ENCODE measurements at places on chromosomes 13 and 19.

DNA sequence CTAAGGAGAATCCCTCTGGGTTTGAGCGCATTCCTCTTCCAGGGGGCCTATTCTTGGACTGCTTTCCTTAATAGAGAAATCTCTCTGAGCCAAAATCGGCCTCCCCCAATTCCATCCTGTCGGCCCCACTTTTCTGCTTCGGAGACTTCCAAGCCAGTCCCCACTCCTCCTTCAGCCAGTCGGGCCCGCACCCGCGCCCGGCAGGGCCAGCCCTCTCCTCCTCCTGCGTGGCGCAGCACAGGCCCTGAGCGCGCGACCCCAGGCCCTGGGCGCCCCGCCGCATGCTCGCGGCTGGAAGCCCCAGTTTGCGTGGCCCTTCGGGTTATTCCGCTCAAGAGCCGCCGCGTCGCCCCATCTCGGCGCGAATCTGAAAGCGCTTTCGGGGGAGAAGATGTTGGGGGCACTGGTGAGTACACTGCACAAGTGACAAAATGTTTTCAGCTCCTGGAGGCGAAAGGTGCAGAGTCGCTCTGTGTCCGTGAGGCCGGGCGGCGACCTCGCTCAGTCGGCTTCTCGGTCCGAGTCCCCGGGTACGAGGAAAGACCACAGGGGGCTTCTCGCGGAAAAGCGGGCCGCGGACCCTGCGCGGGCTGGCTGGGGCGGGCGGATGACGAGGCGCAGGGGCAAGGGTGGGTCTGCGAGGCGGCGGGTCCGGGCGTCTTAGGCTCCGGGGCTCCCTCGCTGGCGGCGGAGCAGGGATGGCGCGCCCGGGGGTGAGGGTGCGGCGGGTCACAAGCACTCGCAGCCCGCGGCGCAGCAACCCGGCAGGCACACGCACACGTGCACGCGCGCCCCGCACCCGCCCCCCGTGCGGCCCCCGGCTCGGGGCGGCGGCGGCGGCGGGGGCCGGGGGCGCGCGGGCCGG is at the start of gene IL17D:
IL17D (plus strand) TSS at position 785 of the 865 bp plus-strand sequence. CDS start 303 bp downstream, outside the sequence.
- no peak for DNase-seq

- no peak for DNase-seq
Measured at GRCh38 chr19:30630289-30631032, 258.3 kb downstream of the ZNF536 start.

DNA sequence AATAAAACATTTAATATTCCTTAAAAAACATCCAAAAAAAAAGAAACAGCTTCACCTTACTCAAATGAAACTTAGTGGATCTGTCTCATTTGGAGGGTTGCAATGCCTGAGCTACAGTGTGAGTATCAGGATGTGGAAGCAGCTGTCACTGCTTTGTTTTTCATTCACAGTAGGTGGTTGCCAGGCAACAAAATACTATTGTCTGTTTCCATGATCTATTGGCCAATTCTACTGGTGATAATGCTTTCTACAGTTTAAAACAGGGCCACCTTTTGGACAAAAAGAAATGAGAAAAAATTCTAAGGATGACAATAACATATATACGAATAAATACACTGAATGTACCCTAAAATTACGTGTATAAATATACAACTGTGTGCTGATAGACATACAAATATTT is 3.0 kb downstream of the ENOX1 start:
- no peak for DNase-seq

DNA sequence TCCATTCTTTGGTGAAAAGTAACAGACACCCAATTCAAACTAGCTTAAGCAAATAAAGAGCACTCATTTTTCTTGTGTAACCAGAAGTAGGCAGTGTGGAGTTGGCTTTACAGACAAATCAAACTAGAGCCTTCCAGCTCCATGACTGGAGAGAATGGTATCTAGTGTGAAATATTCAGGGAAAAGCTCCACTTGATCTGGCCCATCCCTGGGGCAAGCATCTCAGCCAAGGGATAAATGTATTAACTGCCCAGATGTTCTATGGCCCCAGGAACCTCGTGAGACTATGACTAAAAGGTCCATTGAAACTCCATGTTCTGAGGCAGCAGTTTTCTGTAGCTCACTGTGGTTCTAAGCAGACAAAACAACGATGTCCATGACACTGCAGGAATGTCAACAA is 49.9 kb downstream of the TBC1D4 start:
- no peak for DNase-seq

- DNase-seq, result no peak
Measured at GRCh38 chr13:96958286-96958891, 35.9 kb downstream of the OXGR1 start.

DNA sequence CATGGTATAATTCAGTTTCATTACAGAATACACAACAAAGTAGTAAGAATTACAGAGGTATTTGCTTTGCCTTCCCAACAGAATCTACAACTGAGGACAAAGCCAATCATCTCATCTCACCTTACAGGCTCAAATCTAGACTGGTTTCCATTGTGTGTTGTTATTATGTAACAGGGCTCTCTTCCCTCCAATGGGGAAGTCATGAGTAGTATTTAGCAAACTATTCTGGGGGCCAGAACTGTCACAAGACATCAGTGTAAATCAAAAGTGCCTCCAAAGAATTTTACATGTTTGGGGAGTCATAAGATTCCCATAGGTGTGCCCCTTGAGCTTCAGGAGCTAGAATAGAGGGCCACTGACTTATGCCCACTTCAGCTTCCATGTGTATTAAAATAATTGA is 187.0 kb upstream of the EDNRB start:
- DNase-seq, result no peak

- DNase-seq, result no peak
Measured at GRCh38 chr19:51181913-51182419, 39.9 kb downstream of the SIGLEC7 start.

DNA sequence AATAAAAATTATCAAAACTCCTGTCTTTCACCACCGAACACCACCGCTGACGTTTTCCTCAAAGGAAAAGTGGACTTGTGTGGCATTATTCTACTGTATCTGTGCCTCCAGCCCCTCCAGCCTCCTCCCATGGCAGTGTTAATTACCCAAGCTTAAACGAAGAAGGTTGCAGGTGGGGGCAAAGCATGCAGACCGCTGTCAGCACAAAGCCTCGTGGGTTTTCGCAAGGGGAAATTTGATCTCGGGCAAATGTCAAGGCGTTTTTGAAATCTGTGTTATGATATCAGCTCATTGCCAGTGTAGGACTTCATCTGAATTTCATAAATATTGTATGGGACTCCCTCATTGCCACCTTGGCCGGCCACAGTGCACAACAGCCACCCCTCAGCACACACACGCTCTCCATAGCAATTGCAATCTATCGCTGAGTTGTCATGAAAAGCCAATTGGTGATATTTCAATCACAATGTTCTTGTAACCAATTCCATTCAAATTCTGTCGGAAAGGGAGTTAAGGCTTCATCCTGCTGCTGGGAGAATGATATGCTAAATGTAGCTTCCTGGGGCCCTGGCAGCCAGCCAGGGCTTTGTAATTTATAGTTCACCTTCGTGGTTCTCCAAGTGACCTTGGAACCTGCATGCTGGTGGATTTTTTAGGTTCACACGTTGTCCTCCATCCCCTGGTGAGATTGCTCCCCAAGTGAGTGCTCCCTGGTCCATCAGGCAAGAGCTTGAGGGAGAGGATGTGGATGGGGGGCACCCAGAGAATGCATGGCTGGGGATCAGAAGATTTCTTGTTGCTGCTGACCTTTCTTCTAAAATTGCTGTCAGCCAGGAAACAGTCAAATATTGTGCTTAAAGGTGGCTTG is 16.6 kb downstream of the CHST8 start:
- no peak for DNase-seq
